ENCODE measurements at places on chromosomes 16 and 17.

GRCh38 chr17:41437769-41438168, 3.0 kb downstream of the KRT38 start:
- no peak for DNase-seq

GRCh38 chr16:55501549-55502322, 7.1 kb upstream of the LPCAT2 start:
- DNase-seq, result no peak

GRCh38 chr16:79009896-79010295, 590.6 kb downstream of the MAF start:
- DNase-seq, result no peak

DNA sequence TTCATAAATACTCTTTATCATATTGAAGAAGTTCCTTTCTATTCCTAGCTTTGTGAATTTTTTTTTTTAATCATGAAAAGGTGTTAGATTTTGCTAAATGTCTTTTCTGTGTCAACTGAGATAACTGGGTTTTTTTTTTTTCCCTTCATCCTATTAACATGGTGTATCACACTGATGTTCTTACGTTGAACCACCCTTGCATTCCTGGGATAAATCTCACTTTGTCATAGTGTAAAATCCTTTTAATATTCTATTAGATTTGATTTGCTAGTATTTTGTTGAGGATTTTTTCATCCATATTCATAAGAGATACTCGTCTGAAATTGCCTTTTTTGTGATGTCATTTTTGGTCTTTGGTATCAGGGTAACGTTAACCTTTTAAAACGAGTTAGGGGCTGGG, 49.2 kb downstream of the CHCT1 start:
- DNase-seq, result no peak

GRCh38 chr17:52026075-52026474, 132.4 kb downstream of the CA10 start:
- no peak for DNase-seq
